ENCODE measurements at places on chromosomes 7 and 10.

DNA sequence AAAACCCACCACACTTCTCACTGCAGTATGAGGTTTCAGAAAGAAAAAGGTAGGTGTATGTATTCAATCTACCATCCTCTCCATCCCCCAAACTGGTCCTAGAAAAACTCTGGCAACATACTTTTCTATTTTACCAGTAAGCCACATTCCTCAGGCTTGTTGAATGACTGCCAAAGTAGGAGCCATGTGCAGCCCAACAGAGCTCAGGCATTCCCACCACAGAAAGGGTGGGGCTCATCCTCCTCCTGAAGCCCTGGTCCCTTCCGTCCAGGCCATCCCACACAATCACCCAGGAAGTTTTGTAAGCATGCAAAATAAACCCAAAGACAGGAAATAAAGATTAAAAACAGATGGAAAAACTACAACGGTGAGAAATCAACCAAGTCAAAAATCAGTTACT lies 57.2 kb downstream of the MAD1L1 start:
- peak; percentile 98 for DNase-seq

DNA sequence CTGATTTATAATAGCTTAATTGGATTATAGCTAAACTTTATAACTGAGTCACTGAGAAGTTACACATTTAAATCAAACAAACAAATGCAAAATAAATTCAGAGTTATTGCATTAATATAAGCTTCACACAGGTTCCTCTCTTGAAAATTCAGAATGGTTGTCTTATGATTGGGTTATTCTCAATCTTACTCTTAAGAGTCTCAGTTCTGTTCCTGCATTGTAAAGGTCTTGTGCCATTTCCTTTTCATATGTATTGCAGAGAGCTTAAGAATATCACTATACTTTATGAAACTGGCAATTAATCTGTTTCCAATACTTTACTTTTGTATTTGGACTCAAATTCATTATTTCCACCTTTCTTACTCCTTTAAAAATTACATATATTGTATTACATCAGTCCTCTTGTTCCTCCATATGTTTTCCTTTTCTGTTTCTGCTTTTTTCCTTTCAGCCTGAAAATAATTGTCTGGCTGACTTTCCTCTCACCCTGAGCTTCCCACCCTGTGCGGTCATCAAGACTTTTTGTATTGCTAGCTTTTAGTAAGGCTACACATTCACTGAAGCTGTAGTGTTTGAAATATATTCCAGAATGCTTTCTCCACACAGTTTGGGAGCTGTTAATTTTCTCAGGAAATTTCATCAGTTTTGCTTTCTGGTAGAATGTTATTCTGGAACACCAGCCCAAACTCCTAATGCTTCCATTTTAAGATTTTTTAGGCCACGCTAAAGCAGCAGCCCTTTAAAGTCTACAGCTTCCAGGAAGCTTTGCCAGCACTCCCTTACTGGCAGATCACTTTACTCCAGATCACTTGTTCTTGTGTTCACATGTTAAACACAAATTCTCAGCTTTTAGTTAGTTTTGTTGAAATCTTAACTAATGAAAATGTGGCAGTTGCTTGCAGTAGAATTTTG lies 139.4 kb downstream of the KCND2 start:
- no peak for DNase-seq

DNA sequence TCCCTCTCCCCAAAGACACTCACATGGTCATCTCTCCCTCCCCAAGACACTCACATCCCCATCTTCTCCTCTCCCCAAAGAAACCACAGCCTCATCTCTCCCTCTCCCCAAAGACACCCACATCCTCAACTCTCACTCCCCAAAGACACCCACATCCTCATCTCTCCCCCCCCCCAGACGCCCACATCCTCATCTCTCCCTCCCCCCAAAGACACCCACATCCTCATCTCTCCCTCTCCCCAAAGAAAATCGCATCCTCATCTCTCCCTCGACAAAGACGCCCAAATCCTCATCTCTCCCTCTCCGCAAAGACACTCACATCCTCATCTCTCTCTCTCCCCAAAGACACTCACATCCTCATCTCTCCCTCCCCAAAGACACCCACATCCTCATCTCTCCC lies 31.5 kb downstream of the INSIG1 start:
- DNase-seq: no peak

DNA sequence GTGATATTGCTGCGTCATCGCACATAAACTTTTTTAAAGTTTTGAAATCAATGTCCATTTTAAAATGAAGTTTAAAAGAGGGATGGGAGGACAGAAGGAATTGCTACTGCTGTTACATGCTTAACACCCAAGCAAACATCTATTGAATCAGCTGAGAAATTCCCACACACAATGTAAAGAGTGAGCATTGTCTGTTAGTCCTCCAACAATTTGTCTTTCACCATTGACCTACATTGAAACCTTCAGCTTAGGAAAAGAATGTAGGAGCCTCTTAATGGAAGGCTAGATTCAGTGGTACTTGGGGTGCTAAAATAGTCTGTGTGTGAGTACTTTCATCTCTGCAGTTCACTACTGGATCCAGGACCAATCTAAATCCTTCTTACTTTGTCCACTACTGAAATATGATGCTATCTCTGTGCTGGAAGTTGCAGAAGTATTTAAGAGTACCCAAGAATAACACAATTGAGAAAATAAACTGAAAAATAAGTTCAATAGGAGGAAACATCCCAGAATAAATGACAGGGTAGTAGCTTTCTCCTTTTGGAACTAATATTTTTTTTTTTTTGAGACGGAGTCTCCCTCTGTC lies 23.8 kb upstream of the FBXW4 start:
- DNase-seq: no peak

DNA sequence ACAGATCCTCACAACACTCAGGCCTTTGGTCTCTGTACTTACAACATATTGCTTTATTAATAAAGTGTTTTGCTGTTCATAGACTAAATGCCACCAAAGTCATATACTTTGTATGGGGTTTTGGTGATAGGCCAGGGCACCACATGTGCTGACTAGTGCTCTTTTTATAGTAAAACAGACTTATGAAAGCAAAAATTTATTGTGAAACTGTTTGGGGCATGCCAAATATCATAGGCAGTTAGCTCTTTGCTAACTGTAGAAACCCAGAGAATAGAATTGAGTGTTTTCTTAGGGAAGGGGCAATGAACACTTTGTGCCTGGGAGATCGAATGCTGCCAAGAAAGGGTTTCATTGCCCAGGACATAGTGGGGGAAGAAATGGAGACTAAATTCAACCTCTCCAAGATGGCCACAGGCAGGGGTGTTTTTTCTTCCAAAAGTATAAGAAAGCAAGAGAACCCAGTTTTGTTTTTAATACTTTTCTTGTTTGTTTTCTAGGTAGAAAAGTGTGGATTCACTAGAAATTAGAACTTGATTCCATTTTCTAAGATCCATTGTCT lies 142.7 kb downstream of the TRIL start:
- no peak for DNase-seq

GRCh38 chr7:74236284-74236683 lies 17.9 kb downstream of the RFC2 start:
- DNase-seq: no peak

DNA sequence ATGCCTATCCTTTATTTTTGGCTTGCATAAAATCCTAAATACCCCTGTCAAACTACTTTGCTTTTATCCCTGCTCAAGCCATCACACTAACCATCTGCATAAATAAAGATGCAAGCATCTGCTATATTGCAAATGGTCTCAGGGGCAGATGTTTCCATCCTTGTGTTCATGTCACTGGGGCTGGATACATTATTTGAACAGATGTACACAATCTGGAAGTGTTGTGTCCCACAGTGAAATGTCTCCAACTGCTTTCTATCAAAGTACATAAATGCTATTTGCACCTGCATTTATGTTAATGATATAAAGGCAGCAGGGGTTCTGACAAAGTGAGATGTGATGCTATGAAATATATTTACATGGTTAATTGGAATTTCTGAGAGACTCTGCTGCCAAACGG lies 163.1 kb downstream of the ZNF438 start:
- no peak for DNase-seq

- peak; percentile 92 for DNase-seq
Observed at GRCh38 chr7:101924171-101924570, 106.7 kb downstream of the CUX1 start.
